ENCODE measurements at places on chromosomes 12 and 14.

DNA sequence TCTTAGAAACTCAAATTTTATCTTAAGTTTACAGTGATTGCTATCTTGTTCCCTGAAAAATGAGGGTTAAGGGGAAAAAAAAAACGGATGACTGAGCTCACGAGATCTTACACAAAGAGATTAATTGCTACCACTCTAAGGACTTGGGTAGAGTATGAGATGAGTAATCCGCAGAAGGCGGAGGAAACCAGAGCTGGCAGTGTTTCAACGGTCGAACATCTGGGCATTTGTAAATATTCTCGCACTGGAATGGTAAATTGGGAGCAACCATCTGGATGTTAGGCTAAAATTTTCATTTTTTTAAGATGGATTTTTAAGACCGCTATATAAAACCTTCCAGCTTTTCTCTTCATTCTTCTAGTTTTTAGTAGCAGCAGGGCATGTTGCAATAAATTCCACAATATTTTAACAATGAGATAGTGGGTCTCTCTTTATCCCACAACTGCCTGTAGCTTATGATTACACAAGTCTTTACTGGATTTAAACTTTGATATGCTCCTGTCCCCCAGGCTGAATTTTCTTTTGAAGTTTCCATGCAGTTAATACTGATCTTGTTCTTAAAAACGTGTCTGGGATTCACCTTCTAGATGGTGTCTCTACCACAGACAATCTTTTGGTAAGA lies 1324.1 kb downstream of the AACS start:
- DNase-seq: no peak

GRCh38 chr12:118512669-118513068 lies 136.3 kb downstream of the SUDS3 start:
- DNase-seq: no peak

GRCh38 chr14:48526307-48526706 lies 850.9 kb upstream of the MDGA2 start:
- DNase-seq: no peak

DNA sequence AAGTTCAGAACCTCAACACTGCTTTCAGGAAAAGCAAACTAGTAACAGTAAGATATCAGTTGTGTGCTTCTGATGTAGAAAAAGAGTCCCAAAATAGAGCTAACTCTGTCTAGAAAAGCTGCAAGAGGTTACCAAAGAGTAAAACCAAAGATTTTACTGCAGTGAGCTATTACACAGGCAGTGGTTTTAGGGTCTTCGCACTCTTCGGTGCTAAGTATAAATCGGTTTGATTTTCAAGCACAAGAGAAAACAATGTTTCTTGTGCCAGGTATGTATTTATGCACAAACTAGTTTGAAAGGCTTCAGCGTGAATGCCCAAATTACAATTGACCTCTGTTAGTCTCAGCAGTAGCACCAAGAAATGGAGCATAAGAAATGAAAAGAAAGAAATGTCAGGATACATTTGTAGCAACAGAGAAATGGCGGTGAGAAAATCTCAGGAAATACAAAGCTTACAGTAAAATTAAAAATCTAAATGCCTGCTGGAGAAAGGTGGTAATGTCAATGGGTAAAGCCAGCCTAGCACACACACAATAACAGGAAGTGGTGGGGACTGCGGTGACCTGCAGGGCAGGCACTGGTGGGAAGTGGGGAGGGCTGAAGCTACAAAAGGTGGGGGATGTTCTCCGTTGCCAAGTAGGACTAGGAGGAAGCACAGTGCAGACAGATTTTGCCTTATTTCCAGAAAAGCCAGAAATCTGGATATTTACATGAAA lies 18.0 kb upstream of the DYRK2 start:
- DNase-seq: peak; percentile 80

DNA sequence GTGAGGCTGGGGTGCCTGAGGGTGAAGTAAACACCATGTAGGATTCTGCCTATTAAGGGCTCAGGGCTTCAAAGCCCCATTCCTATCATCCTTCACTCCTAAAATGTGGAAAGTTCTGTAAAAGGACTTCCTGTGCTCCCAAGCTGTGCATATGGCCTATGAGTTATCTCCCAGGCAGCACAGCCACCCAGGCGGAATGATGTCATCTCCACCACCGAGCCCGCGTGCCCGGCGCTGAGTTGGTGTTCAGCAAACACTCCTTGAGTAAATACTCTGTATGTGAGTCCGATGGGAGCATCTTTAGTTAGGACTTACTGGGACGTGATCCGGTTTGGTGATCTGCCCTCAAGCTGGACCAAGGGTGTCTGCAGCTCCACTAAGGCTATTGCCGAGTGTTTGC lies 437.3 kb downstream of the MED13L start:
- no peak for DNase-seq

DNA sequence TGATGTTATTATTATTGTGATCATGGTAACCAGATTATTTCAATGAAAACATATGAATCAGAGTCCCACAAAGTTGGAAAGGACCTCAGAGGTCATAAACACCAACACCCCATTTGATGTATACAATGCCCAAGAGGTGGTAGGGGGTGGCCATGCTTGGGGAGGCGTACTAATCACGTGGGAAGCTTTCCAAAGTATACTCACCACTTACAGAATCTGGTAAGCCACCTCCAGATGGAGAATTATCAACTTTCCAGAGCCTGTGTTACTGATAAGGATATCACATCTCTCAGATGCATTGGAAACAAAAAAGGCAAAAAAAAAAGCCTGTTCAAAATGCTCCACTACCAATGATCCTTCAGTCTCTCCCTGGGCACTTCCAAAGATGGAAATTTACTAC lies 8.4 kb downstream of the DAD1 start:
- DNase-seq: no peak

GRCh38 chr12:28086521-28087155 lies 103.6 kb upstream of the CCDC91 start:
- no peak for DNase-seq

- DNase-seq: no peak
Observed at GRCh38 chr12:4420138-4420670, 25.4 kb downstream of the FGF6 start.

- DNase-seq: no peak
Observed at GRCh38 chr14:86780876-86781510, 1212.0 kb downstream of the GALC start.

- no peak for DNase-seq
Observed at GRCh38 chr12:92574051-92574783, 128.6 kb upstream of the PLEKHG7 start.

DNA sequence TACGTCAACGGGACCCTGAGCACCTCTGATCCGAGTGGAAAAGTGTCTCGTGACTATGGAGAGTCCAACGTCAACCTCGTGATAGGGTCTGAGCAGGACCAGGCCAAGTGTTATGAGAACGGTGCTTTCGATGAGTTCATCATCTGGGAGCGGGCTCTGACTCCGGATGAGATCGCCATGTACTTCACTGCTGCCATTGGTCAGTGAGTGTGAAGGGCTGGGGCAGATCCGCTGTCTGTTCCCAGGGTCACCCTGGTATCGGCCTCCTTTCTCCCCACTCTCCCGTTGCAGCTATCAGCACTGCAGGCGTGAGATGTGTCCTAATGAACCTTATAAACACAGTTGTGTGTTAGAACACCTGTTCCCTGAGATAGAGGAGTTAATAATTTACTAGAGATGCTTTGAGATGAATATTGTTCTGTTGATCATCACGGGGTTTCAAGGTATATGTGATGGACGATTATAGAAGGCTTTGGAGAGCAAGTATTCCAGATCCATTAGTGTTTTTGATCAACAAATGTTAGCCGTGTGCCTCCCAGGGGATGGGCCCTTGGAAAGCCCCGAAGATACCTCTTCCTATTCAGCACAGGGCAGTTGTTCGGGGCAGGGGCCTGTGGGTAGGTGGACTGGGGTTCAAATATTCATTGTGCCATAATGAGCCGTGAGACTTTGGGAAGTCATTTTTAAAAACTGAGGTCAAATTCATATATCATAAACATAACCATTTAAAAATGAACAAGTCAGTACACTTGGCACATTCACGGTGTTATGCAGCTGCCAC lies 33.6 kb downstream of the ADGRD1 start:
- no peak for DNase-seq

DNA sequence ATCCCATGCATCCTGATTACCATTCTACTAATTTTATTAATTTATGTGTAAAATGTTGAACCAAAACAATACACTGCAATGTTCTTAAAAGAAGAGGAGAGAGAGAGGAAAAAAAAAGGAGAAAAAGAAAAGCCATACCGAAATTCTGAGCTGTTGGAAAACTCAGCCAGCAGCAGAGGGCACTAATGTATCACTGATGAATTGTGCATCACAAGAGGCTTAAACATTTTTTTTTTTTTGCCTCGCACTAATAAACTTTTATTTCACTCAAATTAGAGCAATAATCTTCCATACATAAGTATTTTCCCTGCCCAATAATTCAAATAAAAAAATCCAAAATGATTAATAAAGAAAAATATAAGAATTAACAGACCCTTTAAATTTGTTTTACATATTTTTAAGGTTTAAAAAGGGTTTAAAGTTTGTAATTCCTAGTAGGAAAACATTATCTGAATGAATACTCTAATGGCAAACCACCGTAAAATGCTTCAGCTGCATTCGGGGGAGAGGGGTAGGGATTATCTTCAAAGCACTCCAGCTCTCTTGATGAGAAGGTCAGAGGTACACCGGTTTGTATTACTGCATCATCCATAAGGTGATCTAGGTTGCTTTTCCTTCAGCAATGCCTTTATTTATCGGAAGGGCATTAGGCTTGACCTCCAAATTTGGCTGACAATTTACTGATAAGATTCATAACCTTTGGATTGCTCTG lies 41.9 kb downstream of the ATP23 start:
- DNase-seq: peak; percentile 17

Measured in GF-D8 (cell line).